ENCODE measurements at places on chromosomes 1 and 21.

DNA sequence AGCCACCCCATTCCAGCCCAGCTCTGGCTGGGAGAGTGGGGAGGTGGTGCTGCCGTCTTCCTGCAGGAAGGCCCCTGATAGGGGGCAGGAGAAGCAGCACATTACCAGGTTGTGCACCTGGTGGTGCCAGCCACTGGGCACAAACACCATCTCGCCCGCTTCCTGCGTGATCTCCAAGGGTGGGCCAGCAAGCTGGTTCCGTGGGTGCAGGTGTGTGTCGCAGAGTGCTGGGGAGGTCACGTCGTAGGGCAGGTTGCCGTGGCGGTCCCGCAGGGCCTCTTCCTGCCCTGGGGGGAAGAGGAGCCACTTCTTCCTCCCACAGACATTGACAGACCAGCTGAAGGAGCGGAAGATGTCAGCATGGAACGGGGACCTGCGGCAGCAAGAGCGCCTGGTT is 1.8 kb downstream of the JMJD4 start:
- DNase-seq: no peak

DNA sequence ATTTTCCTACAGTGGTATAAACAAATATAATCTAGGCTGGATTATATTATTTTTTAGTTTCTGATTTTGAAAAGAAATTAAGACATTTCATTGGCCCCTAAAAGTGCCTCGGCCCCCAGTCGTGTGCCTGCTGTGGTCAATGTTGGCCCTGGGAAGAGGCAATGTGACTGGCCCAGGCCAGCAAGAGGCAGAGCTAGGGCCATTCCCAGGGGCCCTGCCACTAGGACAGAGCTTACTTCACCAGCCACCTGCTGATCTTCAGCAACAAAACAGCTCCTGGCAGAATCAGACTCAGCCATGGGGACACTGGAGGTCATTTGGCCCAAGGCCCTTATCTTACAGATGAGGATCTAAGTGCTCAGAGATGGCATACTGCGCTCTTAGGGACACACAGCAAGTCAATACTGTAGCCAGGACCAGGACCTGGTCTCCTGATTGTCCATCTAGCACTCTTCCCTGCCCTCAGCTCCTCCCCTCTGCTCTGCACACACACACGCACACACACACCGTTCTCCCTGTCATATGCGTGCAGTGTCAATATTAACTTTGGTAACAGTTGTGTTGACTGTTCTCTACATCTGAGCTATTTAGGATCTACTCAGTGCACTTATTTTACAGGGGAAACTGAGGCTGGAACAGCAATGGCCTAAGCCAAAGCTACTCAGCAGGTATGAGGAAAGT is 16.6 kb upstream of the KLHDC7A start:
- no peak for DNase-seq

- DNase-seq: no peak
These were observed 26.3 kb upstream of the RGS18 start for GRCh38 chr1:192131914-192132313.

DNA sequence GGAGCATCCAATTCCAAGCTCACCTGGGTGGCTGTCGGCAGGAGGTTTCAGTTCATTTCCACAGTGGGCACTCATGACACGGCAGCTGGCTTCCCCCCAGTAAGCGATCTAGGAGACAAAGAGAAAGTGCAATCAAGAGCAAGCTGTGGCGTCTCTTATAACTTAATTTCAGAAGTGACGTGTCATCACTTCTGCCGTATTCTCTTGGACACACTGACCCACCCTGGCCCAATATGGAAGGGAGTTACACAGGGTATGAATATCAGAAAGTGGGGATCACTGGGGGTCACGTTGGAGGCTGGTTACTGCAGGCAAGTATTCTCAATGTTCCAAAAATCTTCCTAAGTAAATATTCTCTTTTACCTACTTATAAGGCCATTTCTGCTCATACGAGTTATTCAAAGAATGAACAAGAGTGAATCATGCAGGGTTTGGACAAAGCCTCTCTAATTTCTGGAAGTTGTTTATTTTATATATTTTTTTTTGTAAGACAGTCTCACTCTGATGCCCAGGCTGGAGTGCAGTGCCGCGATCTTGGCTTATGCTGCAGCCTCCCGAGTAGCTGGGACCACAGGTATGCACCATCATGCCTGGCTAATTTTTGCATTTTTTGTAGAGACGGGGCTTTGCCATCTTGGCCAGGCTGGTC is 46.5 kb upstream of the GREM2 start:
- DNase-seq: peak; percentile 31

DNA sequence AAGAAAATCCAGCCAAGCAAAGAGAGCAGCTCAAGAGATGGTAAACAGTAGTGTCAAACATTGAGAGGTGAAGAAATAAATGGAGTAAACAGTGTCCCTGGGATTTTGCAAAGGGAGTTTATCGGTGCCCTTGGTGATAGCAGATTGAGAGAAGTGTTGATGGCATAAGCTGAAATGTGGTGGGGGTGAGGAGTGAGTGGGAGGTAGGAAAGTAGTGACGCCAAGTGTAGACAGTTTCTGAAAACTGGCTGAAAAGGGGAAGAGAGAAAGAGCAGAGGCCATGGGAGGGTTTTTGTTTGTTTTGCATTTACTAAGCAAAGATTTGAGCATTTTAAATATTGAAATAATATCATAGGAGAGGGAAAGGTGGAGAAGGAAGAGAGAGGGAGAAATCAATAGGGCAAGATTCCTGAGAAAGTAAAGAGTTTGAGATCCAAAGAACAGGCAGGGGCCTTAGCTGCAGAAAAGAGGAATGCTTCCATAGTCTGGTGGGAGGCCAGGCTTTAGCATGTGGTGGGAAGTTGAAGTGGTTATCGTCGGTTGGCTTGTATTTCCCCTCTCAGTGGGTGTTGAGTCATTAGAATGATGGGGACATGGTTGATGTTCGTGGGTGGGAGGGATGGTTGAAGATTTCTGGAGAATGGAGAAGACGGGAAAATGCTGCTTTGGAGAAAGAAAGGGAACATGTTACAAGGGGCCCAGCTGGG is 26.8 kb upstream of the RASAL2 start:
- DNase-seq: no peak

- DNase-seq: no peak
These were observed 6.9 kb downstream of the CD1B start for GRCh38 chr1:158324395-158324794.

DNA sequence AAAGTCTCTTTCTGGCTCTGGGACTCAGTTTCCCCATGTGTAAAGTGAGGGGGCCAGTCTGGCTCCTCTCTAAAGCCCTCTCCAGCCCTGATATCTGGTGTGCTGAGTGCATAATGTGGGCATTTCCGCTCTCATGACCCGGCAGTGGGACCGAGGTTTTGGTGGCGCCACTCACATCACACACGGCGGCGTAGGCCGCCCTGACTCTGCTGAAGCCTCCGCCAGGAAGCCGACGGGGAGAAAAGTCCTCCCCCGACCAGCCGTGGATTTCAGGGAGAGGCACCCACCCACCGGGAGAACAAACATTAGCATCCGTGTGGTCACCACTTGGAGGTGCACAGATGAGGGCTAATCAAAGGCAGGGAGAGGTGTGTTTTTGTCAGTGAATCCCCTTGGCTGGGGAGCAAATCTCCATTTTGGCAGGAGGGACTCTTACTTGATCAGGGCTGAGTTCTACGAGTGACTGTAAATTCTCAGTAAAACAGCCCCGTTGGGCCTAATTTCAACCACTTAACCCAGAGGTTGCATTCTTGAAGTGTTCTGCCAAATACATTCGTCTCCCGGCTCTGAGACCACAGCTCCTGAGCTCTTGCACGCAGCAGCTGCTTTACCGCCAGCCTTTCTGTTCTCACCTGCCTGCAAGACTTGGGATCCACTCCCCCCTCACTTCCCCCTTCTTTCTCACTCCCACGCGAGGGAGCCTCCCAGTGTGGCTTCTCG is 118.2 kb downstream of the FOXD2 start:
- no peak for DNase-seq

- DNase-seq: no peak
These were observed 23.2 kb downstream of the AVPR1B start for GRCh38 chr1:206094024-206094423.

DNA sequence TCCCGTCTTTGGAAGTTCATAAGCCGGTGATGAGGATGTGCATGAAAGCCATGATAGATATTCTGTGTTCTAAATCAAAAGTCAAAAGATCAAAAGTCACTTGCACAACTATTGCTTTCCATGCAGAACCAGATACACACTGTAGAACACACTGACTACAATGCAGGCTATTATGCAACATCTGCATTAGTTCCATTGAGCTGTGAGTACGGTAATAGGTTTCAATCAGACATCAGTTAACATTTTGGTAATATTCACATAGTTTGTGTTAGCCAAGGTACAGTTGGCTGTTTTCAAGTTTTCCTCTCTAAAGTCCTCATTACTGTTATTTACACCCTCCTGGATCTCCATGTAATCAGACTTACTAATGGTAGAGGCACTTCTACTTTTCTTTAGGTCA is 3.1 kb downstream of the KCNA2 start:
- no peak for DNase-seq

DNA sequence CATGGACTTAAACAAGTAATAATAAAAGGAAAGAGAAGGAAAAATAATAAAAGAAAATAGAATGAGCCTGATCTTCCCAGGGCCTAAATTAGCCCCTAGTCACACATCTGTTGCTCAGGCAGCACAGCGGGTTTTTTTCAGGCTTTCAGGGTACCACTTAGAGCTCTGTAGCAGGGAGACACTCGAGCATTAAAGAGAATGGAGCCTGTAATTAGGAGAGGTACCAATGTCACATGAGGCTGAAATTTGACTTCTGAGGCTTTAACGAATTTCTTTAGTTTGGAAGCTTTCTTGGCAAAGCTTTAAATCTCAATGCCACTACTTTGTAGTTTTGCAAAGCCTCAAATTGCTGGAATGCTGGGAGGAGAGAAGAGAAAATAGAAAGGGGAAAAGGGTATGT is 116.3 kb downstream of the AK5 start:
- no peak for DNase-seq

- DNase-seq: no peak
These were observed 22.7 kb downstream of the POFUT2 start for GRCh38 chr21:45264912-45265515.

DNA sequence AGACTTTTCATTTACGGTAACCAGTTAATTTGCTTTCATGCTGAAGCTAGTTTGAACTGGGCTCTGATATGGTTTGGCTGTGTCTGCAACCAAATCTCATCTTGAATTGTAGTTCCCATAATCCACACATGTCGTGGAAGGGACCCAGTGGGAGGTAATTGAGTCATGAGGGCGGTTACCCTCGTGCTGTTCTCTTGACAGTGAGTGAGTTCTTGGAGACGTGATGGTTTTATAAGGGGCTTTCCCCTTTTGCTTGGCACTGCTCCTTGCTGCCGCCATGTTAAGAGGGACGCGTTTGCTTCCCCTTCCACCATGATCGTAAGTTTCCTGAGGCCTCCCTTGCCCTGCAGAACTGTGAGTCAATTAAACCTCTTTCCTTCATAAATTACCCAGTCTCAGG is 10.3 kb upstream of the FHAD1 start:
- DNase-seq: no peak

GRCh38 chr1:192973988-192974387 is 85.2 kb downstream of the UCHL5 start:
- DNase-seq: no peak

DNA sequence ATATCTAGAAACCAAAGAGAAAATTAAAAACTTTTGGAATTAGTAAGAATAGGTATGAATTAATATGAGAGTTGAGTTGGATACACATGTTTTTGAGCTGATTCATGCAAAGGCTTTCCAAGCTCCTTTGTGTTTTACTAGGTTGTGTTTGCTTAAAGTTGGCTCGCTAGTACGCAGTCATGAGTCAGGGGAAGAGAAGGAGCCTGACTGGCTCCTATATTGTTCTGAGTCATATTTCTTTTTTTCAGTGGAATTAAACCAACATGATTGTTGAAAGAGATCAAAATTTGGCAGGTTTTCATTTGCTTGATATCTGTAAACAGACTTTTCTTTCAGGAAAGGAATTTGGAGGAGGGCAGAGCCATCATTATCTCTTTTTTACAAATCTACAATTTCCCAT is 66.7 kb downstream of the MAGI3 start:
- DNase-seq: peak; percentile 90

- DNase-seq: no peak
These were observed 110.0 kb upstream of the HOOK1 start for GRCh38 chr1:59704716-59705115.

GRCh38 chr1:179856296-179856695 is 21.3 kb downstream of the TOR1AIP2 start:
- DNase-seq: no peak
